ENCODE measurements at places on chromosomes 7 and 10.

GRCh38 chr7:93212881-93213280 lies 13.4 kb downstream of the HEPACAM2 start:
- peak; percentile 99 for DNase-seq

GRCh38 chr10:132742837-132743194 lies 43.1 kb downstream of the NKX6-2 start:
- no peak for DNase-seq

DNA sequence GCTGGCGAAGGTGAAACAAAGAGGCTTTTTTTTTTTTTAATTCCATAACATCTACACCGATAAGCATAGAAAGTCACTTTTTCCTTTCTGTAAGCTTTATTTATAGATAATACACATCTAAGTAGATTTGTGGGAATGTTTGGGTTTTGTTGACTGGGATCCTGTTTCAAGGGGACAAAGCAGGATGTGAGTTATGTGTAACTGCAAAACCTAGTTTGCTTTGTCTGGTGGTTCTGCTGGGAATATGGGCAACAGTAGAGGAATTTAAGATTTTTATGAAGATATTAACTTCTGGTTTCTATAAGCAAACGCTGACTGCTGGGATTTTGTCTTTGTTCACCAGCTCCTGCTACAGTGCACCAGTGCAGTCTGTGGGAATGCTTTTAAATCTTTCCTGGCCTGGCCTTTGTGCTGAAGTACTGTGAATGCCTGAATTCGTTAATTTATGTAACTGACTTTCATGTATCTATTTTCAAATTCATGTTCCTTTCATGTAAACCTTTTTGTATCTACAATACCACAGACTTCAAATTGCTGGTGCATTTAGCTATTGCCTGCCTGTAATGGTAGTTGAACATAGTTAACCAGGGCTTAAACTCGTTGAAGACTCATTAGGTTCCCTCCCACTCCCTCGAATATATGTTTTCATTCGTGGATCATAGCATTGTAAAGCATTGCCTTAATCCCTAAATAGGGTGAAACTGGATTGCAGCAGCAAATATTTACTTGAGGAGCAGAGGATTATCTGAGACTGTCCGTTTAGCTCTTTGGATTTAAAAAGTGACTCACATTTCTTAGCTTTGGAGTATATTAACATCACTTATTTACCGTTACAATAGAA lies 1.5 kb downstream of the KLHL7 start:
- no peak for DNase-seq

DNA sequence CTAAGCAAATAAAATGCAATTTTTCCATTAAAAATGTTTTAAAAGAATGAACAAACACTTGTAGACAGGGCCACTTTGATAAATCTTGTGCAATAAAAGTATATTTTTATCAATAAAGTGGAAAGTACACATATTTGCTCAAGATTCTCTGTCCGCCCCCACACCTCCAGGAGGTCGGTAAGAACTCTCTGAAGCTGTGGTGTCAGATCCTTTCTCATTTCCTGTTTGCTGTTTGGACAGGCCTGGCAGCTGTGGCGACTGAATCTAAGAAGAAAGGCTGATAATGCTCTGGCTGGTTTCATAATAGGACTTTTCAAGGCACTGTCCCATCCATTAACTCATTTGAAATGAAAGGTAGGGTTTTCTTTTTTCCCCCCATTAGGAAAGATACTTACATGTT lies 15.3 kb upstream of the ASB4 start:
- DNase-seq: no peak

GRCh38 chr7:121761399-121761798 lies 111.6 kb upstream of the PTPRZ1 start:
- DNase-seq: no peak

- no peak for DNase-seq
These were observed 20.6 kb upstream of the CCNJ start for GRCh38 chr10:96022739-96023138.

DNA sequence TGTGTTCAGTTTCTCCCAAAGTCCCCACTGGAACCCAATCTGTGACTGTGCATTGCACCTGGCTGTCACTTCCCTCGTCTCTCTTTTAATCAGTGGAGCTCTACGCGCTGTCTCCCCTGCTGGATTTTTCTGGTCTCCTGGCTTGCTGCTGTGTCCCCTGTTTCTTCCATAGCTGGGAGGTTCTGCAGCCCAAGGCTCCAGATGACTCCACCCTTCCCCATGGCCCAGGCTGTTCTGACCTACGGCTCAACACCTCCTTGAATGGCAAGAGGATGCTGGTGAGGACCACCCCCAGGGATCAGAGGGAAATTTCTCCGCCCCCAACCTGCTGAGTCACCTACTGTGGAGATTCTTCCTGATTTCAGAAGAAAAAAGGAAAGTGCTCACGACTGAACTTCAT lies 961.4 kb upstream of the ZNF722 start:
- no peak for DNase-seq

DNA sequence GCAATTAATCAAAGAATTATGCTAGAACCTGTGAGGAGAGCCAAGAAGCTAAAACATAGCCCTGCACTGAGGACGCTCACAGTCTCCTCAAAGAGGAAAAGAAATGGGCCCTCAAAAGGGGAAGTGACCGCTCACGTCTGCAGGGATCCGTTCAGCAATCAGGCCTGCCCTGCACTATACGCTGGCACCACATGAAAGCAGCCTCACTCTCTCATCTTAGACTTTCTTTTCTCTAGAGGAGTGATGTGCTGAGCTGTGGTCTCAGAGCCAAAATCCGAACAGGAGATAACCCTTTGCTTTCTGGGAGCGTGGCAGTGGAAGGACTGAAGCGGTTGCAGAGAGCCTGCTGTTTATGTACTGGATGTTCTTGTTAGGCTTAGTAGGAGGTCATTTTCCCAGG lies 6.3 kb upstream of the IL2RA start:
- DNase-seq: no peak

DNA sequence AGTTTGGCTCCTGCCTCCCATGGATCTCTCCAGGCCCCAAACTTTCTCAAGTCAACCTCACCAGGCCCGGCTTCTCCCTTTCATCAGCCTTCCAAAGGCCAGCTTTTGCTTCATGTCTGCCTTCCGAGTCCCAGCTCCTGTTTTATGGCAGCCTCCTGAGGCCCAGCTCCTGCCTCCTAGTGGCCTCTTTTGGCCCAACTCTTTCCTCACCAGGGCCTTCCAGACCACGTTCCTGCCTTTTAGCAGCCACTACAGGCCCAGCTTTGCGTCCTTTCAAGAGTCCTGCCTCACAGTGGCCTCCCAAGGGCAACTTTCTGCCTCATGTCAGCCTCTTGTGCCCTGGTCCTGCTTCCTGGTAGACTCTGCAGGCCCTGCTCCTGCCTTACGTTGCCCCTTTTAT lies 15.3 kb upstream of the TMEM248 start:
- no peak for DNase-seq

DNA sequence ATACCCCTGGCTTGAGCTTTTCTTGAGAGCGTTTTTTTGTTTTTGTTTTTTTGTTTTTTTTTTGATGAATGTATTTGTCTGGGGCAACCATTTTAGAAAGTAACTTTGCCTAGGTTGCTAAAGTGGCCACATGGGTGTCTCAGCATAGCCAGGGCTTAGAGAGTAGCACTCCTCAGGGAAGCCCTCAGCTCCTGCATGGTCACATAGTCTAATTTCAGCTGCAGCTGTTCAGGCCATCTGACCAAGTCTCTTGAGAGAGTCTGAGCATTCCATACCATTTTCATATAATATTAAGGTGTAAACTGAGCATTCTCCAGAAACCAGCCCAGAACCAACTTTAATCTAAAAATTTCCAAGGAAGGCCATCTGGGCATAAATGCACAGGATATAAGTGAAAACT lies 186.4 kb downstream of the NPSR1 start:
- DNase-seq: no peak

GRCh38 chr10:132443605-132443982 lies 46.6 kb downstream of the PWWP2B start:
- no peak for DNase-seq

DNA sequence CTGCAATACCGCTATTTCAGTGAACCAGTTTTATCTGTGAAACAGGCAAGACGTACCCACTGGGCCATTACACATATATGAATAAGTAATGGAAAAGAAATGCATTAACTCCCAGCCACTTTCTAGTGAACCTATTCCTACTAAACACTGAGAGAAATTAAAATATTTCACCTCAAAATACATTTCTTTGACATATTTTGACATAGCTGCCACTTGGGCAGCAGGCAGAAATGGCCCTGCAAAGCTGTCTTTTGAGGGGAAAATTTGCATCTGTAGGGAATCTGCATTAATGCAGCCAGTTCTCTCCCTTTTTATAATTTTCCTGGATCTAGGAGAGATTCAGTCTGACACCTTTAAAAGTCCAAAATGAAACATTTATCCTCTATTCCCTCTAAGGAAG lies 714.8 kb upstream of the POM121L12 start:
- DNase-seq: no peak

- DNase-seq: no peak
These were observed 61.9 kb downstream of the CAMK2B start for GRCh38 chr7:44263326-44264082.

DNA sequence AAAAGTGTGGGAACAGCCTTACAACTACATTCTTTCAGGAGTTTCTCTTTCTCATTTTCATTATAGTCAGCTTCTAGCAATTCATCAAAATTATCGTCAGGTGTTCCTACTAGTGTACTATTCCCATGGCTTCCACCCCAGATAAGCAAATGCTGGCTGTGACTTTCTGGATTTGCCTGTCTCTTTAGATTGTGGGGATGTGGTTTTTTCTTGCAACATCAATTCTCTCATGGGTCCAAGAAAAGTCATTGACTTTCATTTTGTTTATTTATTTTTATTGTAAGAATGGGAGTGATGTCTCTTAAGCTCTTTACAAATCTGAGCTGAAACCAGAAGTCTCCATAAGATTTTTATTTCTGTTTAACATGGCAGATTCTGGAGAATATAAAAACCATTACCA lies 349.7 kb upstream of the SEMA3C start:
- no peak for DNase-seq

- DNase-seq: peak; percentile 85
These were observed 671 bp upstream of the ATAD1 start for GRCh38 chr10:87818505-87819288.

- peak; percentile 46 for DNase-seq
These were observed 52.9 kb downstream of the ZNF467 start for GRCh38 chr7:149720372-149721083.

GRCh38 chr7:137694405-137694804 lies 152.4 kb downstream of the DGKI start:
- DNase-seq: peak; percentile 60

- DNase-seq: no peak
These were observed 430.0 kb downstream of the TYW1 start for GRCh38 chr7:67426654-67427053.

DNA sequence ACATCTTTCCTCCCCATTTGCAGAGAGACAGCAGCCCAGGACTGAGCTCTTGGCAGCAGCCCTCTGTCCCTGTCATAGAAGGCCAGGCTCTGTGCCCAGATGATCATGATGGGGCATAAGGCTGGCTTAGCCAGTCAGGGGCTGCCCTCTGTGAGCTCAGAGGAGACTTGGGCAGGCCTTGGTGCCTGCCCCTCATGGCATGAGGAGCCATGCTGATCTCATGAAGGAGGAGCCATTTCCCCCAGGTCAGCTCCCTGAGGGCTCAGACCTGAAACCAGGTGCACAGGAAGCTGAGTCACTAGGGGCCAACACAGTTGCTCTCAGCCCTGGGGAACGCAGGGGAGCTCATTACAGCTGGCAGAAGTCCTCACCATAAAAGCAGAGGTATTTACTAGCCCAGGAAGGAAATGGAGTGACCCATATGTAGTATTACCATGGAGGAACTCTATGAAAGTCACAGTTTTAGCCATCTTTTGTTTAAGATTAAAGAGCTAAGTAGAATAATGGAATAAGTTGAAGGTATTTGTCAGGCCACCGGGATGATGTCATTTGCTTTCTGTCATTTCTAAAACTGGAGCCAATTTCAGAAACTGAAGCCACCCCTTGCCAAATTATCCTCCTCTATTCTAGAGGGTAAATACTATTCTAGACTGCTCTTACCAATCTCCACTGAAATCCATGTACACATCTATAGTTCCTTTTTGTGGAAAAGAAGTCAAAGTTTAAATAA lies 362.4 kb upstream of the ZNF32 start:
- DNase-seq: no peak

DNA sequence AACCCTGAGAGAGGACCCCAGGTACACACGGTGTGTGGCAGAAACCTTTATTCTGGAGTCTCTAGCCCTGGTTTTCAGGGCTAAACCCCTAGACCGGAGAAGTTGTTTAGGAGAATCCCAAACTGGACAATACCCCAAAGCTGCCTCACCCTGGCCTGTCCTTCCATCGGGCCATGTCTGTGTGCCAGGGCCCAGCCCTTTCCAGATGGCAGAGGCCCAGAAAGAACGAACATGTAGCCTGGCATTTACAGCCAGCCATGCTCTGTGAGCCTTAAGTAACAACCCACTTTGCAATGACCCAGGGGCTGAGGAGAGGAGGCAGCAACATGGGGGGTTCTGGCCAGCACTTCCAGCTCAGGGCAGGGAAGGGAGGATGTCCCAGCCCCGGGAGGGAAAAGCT lies 142.1 kb downstream of the NEURL1 start:
- no peak for DNase-seq

DNA sequence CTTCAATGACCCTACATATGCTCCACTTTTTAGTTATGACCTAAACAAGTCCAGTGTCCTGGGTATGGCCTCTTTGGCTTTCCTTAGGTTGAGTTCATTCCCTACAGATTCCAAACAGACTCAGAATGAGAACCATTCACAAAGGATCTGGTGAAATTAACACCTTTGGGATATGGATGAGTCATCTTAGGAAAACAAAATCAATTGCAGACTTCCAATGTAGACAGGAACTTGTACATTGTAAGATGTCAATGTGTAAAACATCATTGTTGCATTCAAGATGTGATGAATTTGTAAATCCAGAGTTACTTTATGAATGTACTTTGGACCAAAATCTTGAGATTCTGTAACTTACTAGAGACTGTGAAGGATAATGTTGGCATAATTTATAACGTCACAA lies 43.4 kb upstream of the HECTD2 start:
- DNase-seq: no peak

DNA sequence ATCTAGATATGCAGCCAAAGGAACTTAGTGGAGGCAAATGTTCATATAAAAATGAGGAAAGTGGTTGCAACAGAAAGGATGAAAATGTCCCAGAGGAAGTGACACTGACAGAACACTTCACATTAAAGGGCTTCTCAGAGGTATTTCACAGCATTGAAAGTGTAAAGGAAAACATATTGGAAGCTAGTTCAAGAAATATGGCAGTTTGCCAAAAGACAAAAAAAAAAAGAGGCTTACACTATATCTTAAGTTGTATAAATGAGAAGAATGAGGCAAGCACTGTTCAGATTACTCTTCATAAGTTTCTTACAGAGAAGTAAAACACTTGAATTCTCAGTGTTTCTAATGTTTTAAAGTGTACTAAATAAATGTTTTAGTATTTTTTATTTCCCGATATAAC lies 20.1 kb downstream of the RUNDC3B start:
- no peak for DNase-seq

Data from NCI-H2171 treated with DMSO at 0.1 percent for 48 hours (cell line).